ENCODE measurements at places on chromosomes 11 and 22.
A peak's percentile ranks its signal among the peaks of the same experiment; 100 is the strongest.

DNA sequence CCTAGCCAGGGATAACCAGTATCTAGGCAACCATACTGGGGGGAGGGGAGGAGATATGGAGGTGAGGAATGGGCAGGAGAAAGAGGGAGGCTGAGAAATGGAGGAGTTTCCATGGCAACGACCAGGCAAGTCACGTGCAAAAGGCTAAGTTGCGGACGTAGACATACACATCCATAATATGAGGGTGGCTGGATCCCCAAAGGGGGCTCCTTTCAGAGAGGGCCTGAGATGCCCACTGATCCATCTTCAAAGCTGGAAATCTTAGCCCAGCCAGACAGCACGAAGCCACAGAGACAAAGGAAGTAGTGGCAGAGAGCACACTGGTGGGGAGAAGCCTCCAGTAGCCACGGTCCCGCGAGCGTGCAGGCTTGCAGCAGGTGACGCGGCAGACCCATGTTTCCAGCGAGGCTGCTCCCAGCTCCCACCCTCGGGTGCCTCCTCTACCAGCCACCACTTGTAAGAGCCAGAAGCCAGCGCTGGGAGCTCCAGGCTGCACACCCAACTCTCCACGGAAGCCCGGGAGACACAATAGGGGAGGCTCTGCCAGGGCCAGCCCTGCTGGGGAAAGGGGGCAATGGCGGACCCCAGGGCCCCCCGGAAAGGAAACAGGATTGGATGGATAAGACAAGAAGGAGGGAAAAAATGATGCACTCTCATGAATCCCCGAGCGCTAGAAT is 938 bp downstream of the FXYD6 start:
- DNase-seq: no peak

DNA sequence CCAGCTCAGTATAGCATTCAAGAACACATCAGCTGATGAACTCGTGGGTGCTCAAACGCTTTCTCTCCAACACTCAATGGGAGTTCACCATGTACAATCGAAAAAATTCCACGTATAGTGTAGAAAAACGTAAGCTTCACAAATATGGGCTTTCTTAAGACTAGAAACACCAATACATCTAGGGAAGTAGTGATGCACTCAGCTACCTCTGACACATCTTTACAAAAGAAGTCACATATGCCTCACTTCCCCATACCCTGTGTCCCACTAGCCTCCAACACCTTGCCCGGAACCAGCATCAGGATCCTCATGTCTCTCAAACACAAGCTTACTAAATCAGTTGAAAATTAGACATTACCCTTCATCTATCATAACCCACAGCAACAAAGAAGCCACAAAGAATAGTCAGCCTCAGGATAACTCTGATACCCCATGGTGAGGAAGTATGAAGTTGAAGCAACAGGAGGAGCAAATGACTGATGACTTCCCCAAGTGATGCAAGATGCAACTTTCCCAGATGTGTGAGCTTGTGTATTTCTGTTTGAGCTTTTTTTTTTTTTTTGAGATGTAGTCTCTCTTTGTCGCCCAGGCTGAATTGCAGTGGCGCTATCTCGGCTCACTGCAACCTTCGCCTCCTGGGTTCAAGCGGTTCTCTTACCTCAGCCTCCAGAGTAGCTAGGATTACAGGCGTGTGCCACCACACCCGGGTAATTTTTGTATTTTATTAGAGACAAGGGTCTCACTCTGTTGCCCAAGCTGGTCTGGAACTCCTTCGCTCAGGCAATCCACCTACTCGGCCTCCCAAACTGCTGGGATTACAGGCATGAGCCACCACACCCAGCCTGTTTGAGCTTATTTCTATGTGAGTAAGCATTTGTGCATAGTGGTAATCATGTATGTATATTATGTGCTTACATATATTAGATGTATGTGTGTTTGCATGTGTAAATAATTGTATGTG is 8.5 kb upstream of the DENND5A start:
- DNase-seq: peak; percentile 26

GRCh38 chr11:125078516-125079140 is 15.5 kb downstream of the SLC37A2 start:
- DNase-seq: no peak

DNA sequence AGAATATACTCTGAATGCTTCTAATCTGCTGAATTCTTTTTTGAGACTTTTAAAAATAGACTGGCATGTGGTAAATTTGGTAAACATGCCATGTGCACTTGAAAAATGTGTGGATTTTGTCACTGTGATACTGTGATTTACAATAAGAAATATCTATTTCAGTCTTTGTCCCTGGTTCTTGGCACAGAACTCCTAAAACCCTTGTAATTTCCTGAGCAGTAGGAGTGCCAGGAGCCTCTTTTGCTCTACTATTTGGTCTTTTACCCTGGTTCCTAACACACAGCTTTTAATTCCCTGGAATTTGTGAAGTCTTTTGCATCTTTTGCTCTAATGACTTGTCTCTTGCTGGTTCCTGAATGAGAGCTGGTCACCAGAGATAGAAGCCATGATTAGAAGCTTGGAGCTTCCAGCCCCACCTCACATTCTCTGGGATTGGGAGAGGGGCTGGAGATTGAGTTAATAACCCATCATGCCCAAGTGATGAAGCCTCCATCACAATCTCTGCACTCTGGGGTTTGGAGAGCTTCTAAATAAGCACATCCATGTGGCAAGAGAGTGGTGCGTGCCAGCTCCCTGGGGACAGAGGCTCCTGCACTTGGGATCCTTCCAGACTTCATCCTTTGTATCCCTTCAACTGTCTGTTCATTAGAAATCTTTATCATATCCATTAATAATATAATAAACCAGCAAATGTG is 27.2 kb upstream of the SYT13 start:
- DNase-seq: no peak

- DNase-seq: no peak
These were observed 71.3 kb downstream of the KCNC1 start for GRCh38 chr11:17805873-17806272.

- DNase-seq: no peak
These were observed 4.6 kb downstream of the LGALS12 start for GRCh38 chr11:63510360-63511047.

- DNase-seq: no peak
These were observed 58.7 kb downstream of the FDX1 start for GRCh38 chr11:110488446-110488845.

DNA sequence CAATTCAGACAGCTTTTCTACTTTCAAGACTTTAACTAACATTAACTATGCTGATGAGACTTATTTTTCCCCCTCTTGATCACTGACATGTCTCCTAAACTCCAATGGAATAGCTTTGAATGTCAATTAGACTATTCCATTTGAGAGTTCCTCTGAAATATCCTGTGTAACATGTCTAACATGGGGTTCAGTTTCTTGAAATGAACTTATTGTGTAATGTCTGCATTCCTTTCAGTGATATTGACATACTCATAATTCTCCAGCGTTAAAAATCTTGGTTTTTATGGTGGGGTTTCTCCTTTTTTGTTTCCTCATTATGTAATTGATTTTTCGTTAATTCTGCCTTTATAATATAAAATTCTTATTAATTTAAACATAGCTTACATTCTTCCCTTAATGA is 37.7 kb upstream of the SPTBN2 start:
- no peak for DNase-seq

DNA sequence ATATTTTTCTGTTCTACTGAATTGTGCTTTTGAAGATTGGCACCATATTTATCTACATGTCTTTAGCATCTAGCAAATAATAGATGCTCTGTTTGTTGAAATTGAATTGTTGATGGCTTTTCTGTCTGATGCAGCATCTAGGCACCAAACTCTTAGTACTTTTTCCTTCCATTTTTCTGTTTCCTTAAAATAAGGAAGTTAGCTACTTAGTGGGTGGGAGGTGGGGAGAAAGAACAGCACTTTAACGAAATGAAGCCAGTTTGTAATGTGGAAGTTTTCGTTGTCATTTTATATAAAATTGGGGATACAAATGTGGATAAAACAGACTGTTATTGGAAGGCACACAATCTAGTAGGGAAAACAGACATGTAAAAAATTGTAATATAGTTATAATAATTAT is 76.6 kb downstream of the HIPK3 start:
- no peak for DNase-seq

- DNase-seq: no peak
These were observed 510.2 kb downstream of the METTL15 start for GRCh38 chr11:28618416-28618815.

DNA sequence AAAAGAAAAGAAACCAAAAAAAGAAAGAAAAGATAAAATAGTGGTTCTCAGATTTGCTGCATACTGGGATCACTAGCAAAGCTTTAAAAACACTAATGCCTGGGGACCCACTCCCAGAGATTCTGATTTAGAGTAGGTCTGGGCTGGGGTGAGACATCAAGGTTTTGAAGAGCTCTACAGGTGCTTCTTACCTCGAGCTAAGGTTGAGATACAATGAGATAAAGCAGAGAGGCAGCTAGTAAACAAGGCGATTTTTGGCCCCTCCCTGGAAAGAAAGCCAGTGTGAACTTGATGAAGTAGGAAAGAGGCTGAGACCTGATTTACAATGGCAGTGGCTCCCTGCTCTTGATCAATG is 327.6 kb upstream of the CCDC90B start:
- DNase-seq: no peak

DNA sequence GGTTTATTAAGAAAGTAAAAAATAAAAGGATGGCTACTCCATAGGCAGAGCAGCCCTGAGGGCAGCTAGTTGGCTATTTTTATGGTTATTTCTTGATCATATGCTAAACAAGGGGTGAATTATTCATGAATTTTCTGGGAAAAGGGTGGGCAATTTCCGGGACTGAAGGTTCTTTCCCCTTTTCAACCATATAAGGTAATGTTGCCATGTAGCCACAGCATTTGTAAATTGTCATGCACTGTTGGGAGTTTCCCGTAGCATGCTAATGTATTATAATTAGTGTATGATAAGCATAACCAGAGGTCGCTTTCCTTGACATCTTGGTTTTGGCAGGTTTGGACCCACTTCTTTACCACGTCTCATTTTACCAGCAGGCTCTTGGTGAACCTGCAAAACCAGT is 610.4 kb upstream of the B3GAT1 start:
- DNase-seq: no peak

- no peak for DNase-seq
These were observed 14.5 kb downstream of the HORMAD2 start for GRCh38 chr22:30094804-30095203.

GRCh38 chr22:20748082-20748481 is 25.8 kb upstream of the SERPIND1 start:
- DNase-seq: no peak

DNA sequence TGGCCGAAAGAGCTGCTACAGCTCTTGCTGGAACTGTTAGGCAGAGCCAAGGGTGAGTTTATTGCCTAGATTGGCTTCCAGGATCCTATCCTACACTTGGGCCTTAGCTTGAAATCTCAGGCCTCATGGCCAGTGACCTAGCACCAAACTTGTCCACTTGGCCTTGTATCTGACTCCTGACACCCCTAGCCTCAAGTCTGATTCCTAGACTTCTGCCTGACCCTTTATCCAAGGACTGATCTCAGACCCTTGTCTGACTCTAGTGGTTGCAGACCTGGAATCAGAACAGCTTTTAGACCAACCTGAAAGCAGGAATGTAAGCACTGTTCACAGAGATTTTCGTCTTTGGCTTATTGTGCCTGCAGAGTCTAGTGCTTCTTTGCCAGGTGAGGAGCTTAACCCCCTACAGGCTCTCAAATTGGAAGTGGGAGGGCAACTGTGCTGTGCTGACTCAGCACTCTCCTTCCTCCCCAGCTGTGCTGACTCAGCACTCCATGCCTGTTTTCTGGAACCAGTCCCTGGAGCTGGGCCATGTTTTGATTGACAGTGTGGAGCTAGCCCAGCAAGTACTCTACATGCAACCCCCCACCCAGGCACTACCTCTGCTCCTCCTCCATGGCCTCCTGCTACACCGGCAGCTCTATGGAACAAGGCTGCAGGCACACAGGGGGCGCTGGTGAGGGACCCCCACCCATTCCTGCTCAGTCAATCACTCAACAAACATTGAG is 35.1 kb downstream of the RRP8 start:
- peak; percentile 71 for DNase-seq

- peak; percentile 87 for DNase-seq
These were observed 3.7 kb downstream of the PDGFB start for GRCh38 chr22:39240831-39241793.

GRCh38 chr11:40606800-40607199 is 852.7 kb downstream of the LRRC4C start:
- no peak for DNase-seq

GRCh38 chr11:114158886-114159285 is 99.4 kb downstream of the ZBTB16 start:
- no peak for DNase-seq

DNA sequence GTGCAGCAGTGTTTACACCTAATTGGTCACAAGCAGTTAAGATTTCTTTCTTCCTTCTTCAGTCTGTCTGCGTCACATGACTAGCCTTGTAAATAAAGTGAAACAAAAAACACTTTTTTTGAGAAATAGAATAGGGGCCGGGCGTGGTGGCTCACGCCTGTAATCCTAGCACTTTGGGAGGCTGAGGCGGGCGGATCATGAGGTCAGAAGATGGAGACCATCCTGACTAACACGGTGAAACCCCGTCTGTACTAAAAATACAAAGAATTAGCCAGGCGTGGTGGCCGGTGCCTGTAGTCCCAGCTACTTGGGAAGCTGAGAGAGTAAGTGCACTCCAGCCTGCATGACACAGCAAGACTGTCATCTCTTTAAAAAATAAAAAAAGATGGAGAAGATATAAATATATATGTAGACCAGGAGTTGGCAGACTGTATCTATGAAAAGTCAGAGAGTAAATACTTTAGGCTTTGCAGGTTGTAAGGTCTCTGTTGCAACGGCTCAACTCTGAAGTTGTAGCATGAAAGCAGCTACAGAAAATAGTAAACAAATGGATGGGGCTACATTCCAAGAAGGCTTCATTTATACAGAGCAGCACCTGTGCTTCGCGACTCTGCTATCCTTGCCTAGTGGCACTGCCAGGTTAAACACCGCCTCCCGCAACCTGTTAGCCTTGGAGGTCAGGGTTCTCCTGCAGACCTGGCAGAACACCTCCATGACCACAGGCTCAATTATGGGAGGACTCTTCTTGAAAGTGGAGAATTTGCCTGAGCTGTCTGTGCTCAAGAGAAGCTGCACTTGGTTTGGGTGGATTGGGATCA is 55.9 kb downstream of the PPP6R2 start:
- DNase-seq: peak; percentile 30

GRCh38 chr11:76666830-76667229 is 3.7 kb downstream of the LRRC32 start:
- DNase-seq: no peak

DNA sequence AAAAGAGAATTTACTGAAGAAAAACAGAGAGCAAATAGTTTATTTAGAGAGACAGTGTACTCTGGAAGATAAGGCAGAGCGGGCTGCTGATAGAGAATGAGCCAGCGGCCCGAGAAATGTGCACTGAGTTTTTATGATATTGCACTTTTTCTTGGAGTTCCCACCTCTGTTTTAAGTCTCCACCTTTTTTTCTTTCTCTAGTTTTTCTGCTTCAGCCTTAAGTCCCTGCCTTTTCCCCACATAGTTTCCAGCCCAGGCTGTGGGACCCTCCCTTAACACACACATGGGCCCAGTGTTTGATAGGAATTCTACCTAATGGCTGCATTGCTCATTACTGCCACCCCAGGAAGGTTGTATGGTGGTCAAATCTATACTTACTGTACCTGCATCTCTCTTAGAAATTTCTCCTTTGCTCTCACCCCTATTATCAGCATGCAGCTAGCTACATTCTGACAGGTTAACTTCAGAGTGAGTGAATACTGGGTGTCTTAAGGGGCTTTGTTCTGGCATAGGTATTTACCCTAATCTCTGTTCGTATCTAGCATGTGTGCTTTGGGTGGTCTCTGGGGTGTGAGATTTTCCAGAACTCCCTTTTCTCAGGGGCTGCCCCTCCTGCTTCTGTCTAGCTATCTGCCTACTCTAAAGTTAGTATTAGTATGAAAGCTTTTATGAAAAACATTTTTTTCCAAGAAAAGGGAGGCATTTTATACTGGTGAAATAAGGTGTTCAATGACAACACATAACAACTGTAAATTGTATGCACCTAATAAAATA is 127.3 kb upstream of the TOP3B start:
- no peak for DNase-seq

All from kidney tubule cell (primary cell).